Uterus (tissue), 4 donors: ENCODE measurements at places on chromosomes 11 and 22. TPM values are rescaled to one million over a fixed set of nuclear protein-coding genes. Genes with fewer than 3 reads are reported as not detected.

CEP126 gene
- total RNA-seq = 9.0 TPM

C11orf87 gene
- total RNA-seq = not detected

CCDC81 gene
- total RNA-seq = 9.2 TPM

DEUP1 gene
- 0.41 TPM for total RNA-seq

OR8G1 gene
- total RNA-seq = not detected

ANGPTL5 gene
- not detected for total RNA-seq

NLRX1 gene
- total RNA-seq = 18.4 TPM

FOLR3 gene
- not detected for total RNA-seq

DNA sequence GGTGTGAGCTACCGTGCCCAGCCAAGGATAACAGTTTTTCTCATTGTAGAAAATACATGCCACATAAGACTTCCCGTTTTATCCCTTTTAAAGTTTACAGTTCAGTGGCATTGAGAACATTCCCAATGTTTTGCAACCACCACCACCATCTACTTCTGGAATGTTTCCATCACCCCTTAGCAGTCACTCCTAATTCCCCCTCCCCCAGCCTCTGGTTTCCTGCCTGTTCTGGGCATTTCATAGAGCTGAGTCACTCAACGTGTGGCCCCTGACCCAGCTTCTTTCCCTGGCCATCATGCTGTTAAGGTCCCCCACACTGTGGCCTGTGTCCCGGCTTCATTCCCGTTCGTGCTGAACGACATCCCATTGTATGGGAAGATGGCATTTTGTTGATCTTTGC is 30.7 kb downstream of the FGF4 start:
- H3K27me3 ChIP-seq = no peaks in the 10 kb centered on the region
- no peak overlapping the region for H3K4me3 ChIP-seq
- H3K36me3 ChIP-seq = no peaks in the 10 kb centered on the region
- no peak for DNase-seq
- no peak overlapping the region for H3K27ac ChIP-seq

GRCh38 chr11:29448246-29448877 is 568.5 kb downstream of the KCNA4 start:
- no peak overlapping the region for H3K27ac ChIP-seq
- no peaks in the 10 kb centered on the region for H3K27me3 ChIP-seq
- H3K4me3 ChIP-seq = no peak overlapping the region
- DNase-seq = no peak
- H3K4me1 ChIP-seq = no peaks in the 10 kb centered on the region

DNA sequence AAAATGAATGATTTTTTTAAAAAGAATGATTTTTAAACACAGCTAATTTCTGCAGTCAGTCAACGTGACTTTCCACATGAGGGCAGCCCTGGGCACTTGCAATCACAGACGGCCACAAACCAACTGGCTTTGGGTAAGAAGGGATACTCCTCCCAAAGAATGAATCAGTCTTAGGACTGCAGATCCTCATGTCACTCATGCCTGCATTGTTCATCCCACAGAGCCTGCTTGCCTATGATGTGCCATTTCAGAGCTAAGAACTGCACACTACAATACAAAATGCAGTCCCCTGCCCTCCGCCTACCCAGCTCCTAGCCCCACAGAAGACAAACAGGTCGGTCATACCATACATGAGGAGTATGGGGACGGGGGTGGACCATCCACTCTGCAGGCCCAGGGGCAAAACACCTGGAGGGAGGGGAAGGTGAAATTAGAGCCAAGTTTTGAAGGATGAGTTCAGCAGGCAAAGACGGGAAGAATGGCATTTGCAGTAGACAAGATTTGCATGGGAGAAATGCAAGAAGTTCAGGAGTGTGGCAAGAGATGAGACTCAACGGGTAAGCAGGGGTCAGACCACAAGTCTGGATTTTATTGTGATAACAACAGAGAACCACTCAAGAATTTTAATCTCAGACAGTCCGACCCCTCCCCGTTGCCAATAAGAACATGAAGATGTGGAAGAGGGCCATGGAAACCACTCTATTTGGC is 24.7 kb downstream of the PACSIN2 start:
- no peaks in the 10 kb centered on the region for H3K36me3 ChIP-seq
- no peak overlapping the region for H3K4me3 ChIP-seq
- H3K27ac ChIP-seq = no peak overlapping the region
- H3K4me1 ChIP-seq = peaks cover 11% of the 10 kb centered on the region

GRCh38 chr11:125397421-125397820 is 98.6 kb downstream of the FEZ1 start:
- no peaks in the 10 kb centered on the region for H3K36me3 ChIP-seq
- no peaks in the 10 kb centered on the region for H3K4me1 ChIP-seq
- H3K4me3 ChIP-seq = no peak overlapping the region
- H3K27me3 ChIP-seq = no peaks in the 10 kb centered on the region

DNA sequence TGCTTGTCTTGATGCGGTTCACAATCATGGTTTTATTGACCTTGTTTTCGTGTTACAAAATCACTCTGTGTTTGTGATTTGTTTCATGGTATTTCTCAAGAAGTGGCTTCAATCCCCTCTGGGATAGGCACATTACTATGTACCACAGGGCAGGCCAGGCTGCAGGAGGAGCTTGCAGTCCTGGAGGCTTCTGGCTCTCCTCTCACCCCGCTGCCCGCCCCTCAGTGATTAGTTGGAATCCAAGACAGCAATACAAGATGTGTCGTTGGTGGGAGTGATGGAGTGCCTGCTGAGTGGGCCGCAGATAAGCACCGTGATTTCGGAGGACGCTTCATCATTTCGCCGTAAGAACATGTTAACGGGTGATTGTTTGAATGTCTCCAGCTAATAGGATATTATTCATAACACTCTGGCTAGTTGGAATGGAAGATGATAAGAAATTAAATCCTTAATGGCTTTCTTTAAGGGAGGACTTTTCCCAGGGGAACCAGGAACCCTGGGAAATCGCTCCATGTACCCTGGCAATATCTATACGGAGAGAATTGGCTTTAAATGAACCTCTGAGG is 384.4 kb downstream of the MIAT start:
- no peaks in the 10 kb centered on the region for H3K27me3 ChIP-seq
- no peak for DNase-seq
- H3K4me3 ChIP-seq = no peak overlapping the region
- no peak overlapping the region for H3K27ac ChIP-seq

DNA sequence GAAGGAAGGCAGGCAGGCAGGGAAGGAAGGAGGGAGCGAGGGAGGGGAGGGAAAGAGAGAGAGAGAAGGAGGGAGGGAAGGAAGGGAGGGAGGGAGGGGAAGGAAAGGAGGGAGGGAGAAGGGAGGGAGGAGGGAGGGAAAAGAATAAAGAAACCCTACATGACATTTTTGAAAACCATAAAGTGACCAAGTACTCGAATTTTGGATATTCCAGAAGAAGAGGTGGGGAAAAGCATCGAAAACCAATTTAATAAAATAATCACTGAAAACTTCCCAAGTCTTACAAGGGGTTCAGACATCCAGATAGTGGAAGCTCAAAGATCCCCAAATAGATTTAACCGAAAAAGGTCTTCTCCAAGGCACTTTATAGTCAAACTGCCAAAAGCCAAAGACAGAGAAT is 11.7 kb downstream of the GDPD4 start:
- no peak overlapping the region for H3K27ac ChIP-seq
- H3K27me3 ChIP-seq = no peaks in the 10 kb centered on the region
- no peak for DNase-seq
- no peak overlapping the region for H3K4me3 ChIP-seq
- no peaks in the 10 kb centered on the region for H3K36me3 ChIP-seq

DNA sequence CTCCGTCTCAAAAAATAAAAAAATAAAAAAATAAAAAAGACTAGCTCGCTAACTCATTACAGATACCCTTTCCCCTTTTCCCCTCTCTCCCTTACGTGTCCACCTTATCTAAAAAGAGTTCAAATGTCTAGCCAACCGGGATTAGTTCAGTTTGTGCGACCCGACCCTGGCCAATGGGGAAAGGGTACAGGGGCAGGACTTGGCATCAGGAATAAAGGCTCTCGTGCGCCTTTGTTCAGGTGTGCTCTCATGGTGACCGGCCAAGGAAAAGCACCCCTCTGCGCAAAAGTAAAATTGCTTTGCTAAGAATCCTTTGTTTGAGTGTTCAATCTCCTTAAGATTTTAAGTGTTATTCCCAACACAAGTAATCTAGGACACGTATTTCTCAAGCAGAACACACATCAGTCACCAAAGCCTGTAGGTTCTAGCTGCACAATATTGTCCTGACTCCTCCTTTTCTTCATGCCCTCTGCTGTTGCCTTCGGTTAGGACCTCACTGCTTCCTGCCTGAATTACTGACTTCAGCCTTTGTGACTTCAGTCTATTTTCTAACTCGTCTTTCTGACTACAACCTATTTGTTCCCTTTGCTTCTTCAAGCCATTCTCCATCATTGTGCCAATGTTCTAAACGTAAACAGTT is 20.7 kb upstream of the CECR2 start:
- no peak overlapping the region for H3K27ac ChIP-seq
- no peaks in the 10 kb centered on the region for H3K36me3 ChIP-seq
- H3K4me3 ChIP-seq = no peak overlapping the region
- no peaks in the 10 kb centered on the region for H3K4me1 ChIP-seq

DNA sequence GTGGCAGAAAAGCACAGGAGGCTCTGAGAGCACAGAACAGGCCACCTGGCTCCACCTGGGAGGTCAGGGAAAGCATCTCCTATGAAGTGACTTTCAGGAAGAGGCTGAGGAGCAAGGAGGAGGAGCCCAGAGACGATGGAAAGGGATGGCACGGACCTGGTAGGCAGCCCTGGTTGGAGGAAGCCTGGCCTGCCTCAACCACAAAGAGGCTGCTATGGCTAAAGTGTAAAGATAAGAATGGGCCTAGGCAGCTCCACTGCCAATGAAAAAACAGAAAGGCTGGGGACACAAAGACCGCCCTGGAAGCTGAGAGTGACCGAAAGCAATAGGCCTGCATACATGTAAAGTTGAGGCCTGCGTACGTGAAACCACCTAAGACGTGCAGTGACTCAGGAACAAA is 31.2 kb upstream of the ETS1 start:
- H3K4me3 ChIP-seq = no peak overlapping the region
- H3K27me3 ChIP-seq = no peaks in the 10 kb centered on the region
- no peak for DNase-seq
- no peak overlapping the region for H3K27ac ChIP-seq
- no peaks in the 10 kb centered on the region for H3K4me1 ChIP-seq

GRCh38 chr11:126224647-126225294 is 13.2 kb downstream of the FAM118B start:
- no peaks in the 10 kb centered on the region for H3K4me1 ChIP-seq
- no peaks in the 10 kb centered on the region for H3K36me3 ChIP-seq
- H3K27ac ChIP-seq = no peak overlapping the region
- no peak overlapping the region for H3K4me3 ChIP-seq
- no peak for DNase-seq

- H3K27me3 ChIP-seq = no peaks in the 10 kb centered on the region
- H3K36me3 ChIP-seq = no peaks in the 10 kb centered on the region
- no peaks in the 10 kb centered on the region for H3K4me1 ChIP-seq
- H3K27ac ChIP-seq = no peak overlapping the region
- H3K4me3 ChIP-seq = no peak overlapping the region
- DNase-seq = no peak
Observed at GRCh38 chr11:7518811-7519562, 5.2 kb downstream of the PPFIBP2 start.

DNA sequence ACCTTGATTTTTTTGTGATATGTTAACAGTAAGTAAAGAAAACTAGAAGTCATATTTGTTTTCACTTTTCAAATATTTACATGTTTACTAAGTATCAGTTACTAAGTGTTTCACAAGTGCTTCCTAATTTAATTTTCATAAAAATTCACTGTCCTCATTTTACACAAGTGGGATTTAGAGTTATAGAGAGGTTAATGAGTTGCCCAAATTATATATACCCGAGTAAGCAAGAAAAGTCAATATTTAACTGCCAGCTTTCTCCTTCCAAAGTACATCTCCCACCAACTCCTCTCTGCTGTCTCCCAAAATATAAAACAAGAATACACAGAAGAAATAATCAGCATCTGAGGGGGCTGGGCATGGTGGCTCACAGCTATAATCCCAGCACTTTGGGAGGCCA is 896.7 kb upstream of the ANO3 start:
- no peaks in the 10 kb centered on the region for H3K4me1 ChIP-seq
- H3K36me3 ChIP-seq = no peaks in the 10 kb centered on the region
- DNase-seq = no peak
- no peak overlapping the region for H3K4me3 ChIP-seq

- peaks cover 10% of the 10 kb centered on the region for H3K4me1 ChIP-seq
- H3K27me3 ChIP-seq = no peaks in the 10 kb centered on the region
- DNase-seq = no peak
- no peaks in the 10 kb centered on the region for H3K36me3 ChIP-seq
- no peak overlapping the region for H3K27ac ChIP-seq
Observed at GRCh38 chr11:112652786-112653390, 308.3 kb upstream of the NCAM1 start.

- peaks cover 7% of the 10 kb centered on the region for H3K4me1 ChIP-seq
- H3K27me3 ChIP-seq = no peaks in the 10 kb centered on the region
- peak; percentile 92 for DNase-seq
- peak overlapping the region; percentile 67 for H3K27ac ChIP-seq
- H3K36me3 ChIP-seq = no peaks in the 10 kb centered on the region
- H3K4me3 ChIP-seq = no peak overlapping the region
Observed at GRCh38 chr11:125345421-125346178, 150.5 kb downstream of the FEZ1 start.

GRCh38 chr11:79241205-79241851 is 199.5 kb downstream of the TENM4 start:
- no peak overlapping the region for H3K27ac ChIP-seq
- no peaks in the 10 kb centered on the region for H3K36me3 ChIP-seq
- H3K27me3 ChIP-seq = no peaks in the 10 kb centered on the region
- peaks cover 3% of the 10 kb centered on the region for H3K4me1 ChIP-seq
- no peak overlapping the region for H3K4me3 ChIP-seq

DNA sequence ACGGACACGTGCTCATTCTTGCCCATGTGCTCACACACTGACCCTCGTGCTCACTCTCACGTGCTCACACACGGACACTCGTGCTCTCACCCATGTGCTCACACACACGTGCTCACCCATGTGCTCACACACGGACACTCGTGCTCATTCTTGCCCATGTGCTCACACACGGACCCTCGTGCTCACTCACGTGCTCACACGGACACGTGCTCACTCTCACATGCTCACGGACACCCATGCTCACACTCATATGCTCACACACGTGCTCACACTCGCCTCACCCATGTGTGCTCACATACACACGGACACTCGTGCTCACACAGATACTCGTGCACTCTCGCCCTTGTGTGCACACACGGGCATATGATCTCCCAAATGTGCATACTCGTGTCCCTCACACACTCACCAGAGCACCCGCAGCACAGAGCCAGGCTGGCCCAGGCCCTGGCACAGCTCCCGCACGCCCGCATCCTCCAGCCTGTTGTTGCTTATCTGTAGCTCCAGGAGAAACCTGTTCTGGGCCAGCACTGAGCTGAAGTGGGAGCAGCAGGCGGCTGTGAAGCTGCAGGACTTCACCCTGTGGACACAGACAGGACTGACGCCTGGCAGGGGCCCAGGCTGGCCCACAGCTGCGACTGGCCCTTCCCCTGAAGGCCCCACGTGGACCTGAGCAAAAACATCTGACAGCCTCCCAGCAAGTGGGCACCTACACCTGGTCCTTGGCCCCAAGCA is 9.3 kb downstream of the RNH1 start:
- H3K27ac ChIP-seq = no peak overlapping the region
- H3K4me1 ChIP-seq = peaks cover 7% of the 10 kb centered on the region
- H3K27me3 ChIP-seq = no peaks in the 10 kb centered on the region
- no peak for DNase-seq
- H3K36me3 ChIP-seq = no peaks in the 10 kb centered on the region

- H3K36me3 ChIP-seq = no peaks in the 10 kb centered on the region
- no peaks in the 10 kb centered on the region for H3K27me3 ChIP-seq
- H3K27ac ChIP-seq = no peak overlapping the region
- no peaks in the 10 kb centered on the region for H3K4me1 ChIP-seq
- H3K4me3 ChIP-seq = no peak overlapping the region
Observed at GRCh38 chr11:94910779-94911178, 62.6 kb downstream of the CWC15 start.

- no peaks in the 10 kb centered on the region for H3K4me1 ChIP-seq
- no peaks in the 10 kb centered on the region for H3K36me3 ChIP-seq
- DNase-seq = peak; percentile 29
- H3K27me3 ChIP-seq = no peaks in the 10 kb centered on the region
- no peak overlapping the region for H3K4me3 ChIP-seq
Observed at GRCh38 chr11:74570266-74571061, 21.9 kb upstream of the POLD3 start.
